Upper lobe of left lung (tissue), 6 donors: ENCODE measurements at places on chromosomes 1 and 21.

DNA sequence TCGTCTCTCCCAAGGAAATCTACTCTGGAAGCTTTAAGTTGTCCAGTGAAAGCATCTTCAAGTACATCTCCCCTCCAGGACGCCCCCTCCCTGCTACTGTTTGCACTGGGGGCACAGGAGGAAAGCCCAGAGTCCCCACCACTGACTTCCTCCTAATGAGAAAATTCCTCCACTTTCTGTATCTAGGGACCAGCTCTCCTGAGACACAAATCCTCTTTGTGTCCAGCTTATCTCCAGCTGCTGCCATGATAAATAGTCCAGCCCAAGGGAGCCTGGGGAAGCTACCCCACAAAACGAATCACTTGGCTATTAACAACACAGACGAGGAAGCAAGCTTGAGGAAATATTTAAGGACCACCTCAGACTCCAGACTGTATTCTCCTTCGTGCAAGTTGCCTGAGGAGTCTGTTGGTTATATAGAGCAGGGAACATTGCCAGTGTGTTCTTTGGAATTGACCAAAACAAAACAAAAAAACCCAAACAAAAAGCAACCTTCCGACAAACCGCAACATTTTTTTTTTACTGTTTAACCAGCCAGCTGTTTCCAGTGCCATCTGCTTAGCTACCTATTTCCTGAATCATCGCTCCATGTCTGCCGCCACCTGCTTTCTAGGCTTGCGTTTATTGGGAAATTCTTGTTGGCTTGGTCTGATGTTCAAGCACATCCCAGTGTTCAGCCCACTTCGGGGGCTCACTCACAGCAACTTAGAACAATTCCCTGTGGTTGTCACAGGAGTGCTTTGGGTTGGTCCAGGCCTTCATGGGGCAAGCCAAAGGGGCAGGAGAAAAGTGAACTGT, 7.7 kb downstream of the C1orf226 start:
- no peaks in the 10 kb centered on the region for H3K27me3 ChIP-seq
- H3K36me3 ChIP-seq: no peaks in the 10 kb centered on the region
- H3K27ac ChIP-seq: no peak overlapping the region
- H3K4me3 ChIP-seq: no peak overlapping the region
- DNase-seq: no peak

DNA sequence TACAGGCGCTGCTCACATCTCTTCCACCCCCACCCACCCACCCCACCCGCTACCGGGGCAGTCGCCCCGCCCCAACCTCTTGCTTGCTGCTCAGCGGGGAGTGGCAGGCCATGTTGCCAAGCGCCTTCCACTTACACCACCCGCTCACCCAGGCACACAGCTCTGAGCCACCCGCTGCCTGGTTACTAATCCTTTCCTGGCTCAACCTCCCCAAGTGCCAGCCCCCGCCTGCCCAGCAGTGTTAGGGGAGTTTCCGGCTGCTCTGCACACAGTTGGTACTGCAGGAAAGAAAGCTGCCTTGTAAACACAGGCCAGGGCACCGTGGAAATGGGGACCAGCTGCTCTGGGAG, 56.2 kb downstream of the LACTBL1 start:
- H3K27me3 ChIP-seq: no peaks in the 10 kb centered on the region
- no peaks in the 10 kb centered on the region for H3K4me1 ChIP-seq
- H3K27ac ChIP-seq: no peak overlapping the region
- H3K4me3 ChIP-seq: no peak overlapping the region
- DNase-seq: no peak
- no peaks in the 10 kb centered on the region for H3K36me3 ChIP-seq

- no peak for DNase-seq
- no peak overlapping the region for H3K4me3 ChIP-seq
- H3K36me3 ChIP-seq: no peaks in the 10 kb centered on the region
Observed at GRCh38 chr1:183840140-183840539, 35.2 kb downstream of the RGL1 start.

DNA sequence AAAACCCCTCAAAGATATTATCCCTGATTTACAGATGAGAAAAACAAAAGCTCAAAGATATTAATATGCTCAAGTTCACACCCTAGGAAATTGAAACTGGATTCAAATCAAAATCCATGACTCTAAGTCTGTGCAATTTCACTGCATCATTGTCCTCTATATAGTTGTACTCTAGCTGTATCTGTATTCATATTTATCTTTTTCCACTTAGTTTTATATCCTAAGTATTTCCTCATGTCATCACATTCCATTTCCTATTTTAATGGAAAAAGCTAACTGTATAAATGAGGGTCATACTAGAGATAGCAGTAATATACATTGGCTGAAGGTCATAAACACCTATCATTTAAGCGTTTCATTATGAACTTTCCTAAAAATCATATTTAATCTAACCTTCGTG, 42.2 kb upstream of the RALGPS2 start:
- no peaks in the 10 kb centered on the region for H3K4me1 ChIP-seq
- no peaks in the 10 kb centered on the region for H3K27me3 ChIP-seq
- no peak for DNase-seq

DNA sequence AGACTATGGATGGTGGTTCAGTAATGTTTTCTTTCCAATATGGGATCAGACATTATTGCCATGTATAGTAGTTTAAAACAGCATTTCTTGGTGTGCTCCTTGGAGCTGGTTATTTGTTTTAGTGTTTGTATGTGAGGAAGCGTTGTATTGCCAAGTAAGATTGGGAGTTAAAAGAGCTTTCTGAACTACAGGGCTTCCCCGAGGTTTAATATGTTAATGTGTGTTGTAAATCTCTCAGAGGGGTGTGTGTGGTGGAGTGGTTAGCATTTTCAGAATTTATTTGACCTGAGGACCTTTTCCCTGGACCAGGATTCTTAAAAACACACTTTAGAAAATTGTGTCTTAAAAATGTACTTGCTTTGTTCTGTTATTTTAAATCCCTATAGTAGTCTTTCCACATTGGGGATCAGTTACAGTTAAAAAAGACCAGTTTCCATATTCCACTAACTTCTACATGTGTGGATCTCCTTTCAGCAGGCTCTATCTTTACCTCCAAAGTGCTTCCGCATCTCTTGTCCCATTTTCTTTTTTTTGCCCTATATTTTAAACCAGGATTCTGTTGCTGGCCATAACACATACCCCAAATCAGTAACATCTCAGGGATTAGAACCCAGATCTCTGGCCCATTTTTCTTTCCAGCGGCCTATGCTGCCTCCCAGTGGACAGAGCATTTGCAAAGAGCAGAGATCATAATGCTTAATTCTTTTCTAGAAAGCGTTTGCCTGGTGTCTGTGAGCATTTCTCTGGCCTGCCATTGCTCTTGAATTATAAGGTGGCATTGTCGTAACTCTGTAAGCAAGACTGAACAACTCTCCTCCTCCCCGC, 58.6 kb downstream of the PBX1 start:
- no peaks in the 10 kb centered on the region for H3K36me3 ChIP-seq
- no peak overlapping the region for H3K4me3 ChIP-seq
- DNase-seq: no peak
- H3K27ac ChIP-seq: no peak overlapping the region
- H3K27me3 ChIP-seq: no peaks in the 10 kb centered on the region

GRCh38 chr1:204205486-204205885, 8.3 kb downstream of the GOLT1A start:
- no peak overlapping the region for H3K4me3 ChIP-seq
- H3K27me3 ChIP-seq: no peaks in the 10 kb centered on the region
- no peak for DNase-seq
- H3K4me1 ChIP-seq: no peaks in the 10 kb centered on the region
- no peak overlapping the region for H3K27ac ChIP-seq

DNA sequence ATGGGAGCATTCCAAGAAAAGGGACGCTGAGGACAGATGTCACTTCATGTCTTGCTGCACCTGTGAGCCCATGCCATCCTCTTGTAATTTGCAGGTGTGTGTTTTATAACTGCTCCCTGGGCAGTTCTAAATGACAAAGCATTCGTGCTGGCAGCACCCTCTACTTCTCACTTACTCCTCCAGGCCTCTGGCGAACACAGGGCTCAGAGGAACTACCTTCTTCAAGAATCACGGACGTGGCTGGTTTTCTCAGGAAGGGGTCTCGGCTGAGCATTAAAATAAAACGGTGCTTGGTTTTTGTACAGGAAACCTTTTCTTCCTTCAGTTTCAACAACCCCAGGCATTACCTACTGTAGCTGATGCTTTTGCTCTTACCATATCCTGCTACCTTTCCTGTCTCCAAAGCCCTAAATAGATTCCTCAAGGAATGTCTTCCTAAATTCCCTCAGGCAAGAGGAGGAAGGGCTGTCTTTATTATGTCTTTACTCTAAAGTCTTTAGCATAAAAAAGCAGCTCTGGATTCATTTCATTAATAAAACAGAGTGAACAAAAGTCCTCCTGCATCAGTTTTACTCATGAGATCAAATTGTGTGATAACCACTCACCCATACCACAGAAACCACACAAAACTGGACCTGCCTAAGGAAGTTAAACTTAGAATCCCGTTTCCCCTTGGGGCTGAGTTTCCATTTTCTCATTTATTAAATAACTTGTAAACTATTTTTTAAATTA, 79.0 kb upstream of the MAP10 start:
- DNase-seq: no peak
- H3K36me3 ChIP-seq: no peaks in the 10 kb centered on the region
- H3K4me1 ChIP-seq: no peaks in the 10 kb centered on the region
- no peak overlapping the region for H3K4me3 ChIP-seq
- no peak overlapping the region for H3K27ac ChIP-seq
- no peaks in the 10 kb centered on the region for H3K27me3 ChIP-seq

- DNase-seq: no peak
- no peak overlapping the region for H3K4me3 ChIP-seq
- peaks cover 37% of the 10 kb centered on the region for H3K4me1 ChIP-seq
- peak overlapping the region; percentile 76 for H3K27ac ChIP-seq
- H3K36me3 ChIP-seq: peaks cover 17% of the 10 kb centered on the region
Observed at GRCh38 chr1:204449678-204450280, 38.2 kb upstream of the PPP1R15B start.

DNA sequence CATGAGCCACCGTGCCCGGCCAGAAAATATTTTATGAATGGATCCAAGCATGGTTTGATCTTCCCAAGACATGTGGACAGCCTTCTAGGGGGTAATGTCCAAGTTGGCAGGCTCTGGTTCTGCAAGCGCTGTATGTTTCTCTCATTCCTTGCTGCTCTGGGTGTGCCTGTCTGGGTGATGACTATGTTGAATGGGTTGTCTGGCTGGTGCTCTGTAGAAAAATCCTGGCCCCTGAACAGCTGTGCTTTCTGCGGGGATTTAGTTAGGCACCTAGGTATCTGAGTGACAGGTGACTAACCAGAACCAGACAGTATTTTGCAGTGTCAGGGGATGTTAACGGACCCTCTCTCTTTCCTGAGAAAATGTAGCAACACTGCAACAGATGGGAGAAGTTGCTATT, 14.1 kb downstream of the HUNK start:
- H3K27me3 ChIP-seq: no peaks in the 10 kb centered on the region
- H3K4me1 ChIP-seq: no peaks in the 10 kb centered on the region
- no peaks in the 10 kb centered on the region for H3K36me3 ChIP-seq
- no peak overlapping the region for H3K4me3 ChIP-seq
- no peak for DNase-seq
- no peak overlapping the region for H3K27ac ChIP-seq

DNA sequence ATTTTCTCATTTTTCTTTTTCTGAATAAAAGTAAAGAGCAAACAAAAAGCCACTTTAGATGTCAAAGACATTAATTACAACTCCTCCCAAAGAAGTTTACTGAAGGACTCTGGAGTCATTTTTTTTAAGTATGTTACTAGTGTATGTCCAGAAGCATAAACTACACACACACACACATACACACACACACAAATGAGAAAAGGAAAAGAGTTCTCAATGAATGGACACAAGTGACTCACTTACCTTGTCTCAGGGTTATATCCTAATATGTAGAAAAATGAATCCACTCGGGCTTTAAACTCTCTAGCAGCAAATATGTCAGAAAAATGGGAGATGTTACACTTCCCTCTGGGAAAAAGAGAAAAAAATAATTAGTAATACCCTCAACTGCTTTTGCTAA, 223.1 kb downstream of the SLC45A1 start:
- no peak for DNase-seq
- no peak overlapping the region for H3K27ac ChIP-seq
- H3K4me1 ChIP-seq: peaks cover 8% of the 10 kb centered on the region

DNA sequence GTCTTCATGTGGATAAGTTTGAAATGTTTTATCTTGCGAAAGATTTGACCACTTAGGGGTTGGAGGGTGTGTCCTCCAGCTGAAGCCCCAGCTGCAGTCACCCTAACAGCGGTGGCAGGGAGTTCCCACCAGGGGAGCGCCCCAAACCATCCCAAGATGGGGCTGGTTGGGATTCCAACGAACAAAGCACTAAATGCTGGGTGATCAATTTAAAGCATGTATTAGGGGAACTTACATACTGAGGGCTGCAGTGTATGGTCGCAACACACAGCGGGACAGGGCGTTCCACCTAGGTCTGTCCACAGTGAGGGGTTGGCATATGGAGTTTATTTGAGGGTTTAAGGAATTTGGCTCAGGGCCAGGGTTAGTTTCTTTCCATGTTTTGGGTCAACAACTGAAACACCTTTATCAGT, 26.3 kb downstream of the SLC37A1 start:
- no peaks in the 10 kb centered on the region for H3K27me3 ChIP-seq
- H3K4me3 ChIP-seq: no peak overlapping the region
- H3K36me3 ChIP-seq: peaks cover 51% of the 10 kb centered on the region
- no peak for DNase-seq
- H3K27ac ChIP-seq: no peak overlapping the region
- peaks cover 7% of the 10 kb centered on the region for H3K4me1 ChIP-seq

DNA sequence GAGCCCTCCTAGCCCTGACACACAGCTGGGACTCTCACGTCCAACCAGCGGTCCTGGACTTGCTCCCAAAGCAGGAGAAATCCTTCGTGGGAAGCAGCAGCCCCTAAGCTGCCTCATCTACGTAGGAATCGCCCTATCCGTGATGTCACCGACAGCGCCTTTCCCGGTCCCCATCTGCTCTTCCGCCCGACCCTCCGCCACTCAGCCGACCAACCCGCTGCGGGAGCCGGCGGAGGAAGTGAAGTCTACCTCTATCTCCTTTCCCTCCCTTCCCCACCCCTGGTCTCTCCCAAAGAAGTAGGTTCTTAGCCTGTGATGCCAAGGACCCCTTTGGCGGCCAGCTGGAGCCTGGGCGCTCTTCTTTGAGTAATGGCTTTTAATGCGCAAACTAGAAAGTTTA, 272.1 kb downstream of the FAM72C start:
- H3K36me3 ChIP-seq: no peaks in the 10 kb centered on the region
- H3K4me3 ChIP-seq: no peak overlapping the region
- no peaks in the 10 kb centered on the region for H3K4me1 ChIP-seq
- H3K27me3 ChIP-seq: peaks cover 21% of the 10 kb centered on the region

GRCh38 chr1:37478451-37478881, 4.1 kb downstream of the ZC3H12A start:
- H3K27ac ChIP-seq: peak overlapping the region; percentile 99
- no peak for DNase-seq
- no peak overlapping the region for H3K4me3 ChIP-seq
- peaks cover 73% of the 10 kb centered on the region for H3K4me1 ChIP-seq

DNA sequence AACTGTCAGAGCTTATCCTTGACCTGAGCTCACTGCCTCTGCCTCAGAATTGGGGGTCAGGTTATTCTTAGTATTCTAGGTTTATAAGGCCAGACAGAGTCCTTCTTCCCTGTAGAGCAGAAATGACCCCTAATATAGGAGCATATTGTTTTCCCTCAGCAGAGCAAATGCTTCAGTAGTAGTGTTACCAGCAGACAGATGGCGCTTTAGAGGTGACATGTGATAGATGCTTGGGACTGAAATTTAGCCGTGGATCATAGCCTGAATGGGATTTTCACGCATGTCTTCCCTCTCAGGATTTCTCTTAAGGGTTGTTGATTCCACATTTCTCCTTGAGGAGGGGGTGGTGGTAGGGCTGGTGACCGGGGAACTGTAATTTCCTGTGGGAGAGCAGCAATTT, 24.5 kb downstream of the ADARB1 start:
- no peaks in the 10 kb centered on the region for H3K36me3 ChIP-seq
- no peaks in the 10 kb centered on the region for H3K27me3 ChIP-seq
- no peak for DNase-seq
- H3K4me3 ChIP-seq: no peak overlapping the region
